ENCODE measurements at places on chromosomes 7 and 10.

DNA sequence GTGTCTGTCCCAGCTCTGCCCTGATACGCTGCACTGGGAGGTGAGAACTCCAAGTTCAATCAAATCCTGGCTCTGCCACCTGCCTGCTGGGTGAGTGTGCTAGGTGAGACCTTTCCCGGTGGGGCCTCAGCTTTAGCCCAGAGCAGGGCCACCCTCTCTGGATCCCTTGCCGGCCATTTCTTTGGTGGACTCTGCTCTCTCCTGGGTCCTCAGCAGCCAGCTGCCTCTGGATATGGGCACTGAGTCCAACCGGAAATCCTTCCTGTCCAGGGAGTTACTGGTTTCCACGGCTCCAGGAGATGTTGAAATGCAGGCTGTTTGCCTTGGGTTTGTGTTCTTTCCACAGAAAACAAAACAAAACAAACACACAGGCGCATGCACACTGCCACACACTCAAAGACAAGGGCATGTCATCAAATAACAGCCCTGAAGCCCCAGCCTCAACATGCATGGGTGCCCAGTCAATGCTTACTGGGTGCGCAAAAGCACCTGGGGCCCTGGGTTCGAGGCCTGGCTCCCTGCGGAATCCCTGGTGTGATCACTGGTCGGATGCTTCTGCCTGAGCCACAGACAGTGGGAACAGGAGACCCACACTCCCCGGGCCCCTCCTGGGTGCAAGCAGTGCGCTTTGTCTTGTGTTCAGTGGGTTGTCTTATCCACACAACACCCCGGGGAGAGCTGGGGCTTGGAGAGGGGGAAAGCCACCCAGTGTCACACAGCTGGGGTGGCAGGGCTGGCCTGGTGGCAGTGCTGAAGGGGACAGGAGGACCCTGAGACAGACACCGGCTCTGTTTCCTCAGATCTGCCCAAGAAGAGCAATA is 33.1 kb downstream of the PPIF start:
- DNase-seq, result no peak

GRCh38 chr7:22452142-22452959 is 47.6 kb downstream of the STEAP1B start:
- DNase-seq, result no peak

GRCh38 chr7:135270577-135271254 is 37.1 kb downstream of the STRA8 start:
- no peak for DNase-seq

- DNase-seq, result no peak
Measured at GRCh38 chr10:13048762-13049161, 47.2 kb upstream of the CCDC3 start.

DNA sequence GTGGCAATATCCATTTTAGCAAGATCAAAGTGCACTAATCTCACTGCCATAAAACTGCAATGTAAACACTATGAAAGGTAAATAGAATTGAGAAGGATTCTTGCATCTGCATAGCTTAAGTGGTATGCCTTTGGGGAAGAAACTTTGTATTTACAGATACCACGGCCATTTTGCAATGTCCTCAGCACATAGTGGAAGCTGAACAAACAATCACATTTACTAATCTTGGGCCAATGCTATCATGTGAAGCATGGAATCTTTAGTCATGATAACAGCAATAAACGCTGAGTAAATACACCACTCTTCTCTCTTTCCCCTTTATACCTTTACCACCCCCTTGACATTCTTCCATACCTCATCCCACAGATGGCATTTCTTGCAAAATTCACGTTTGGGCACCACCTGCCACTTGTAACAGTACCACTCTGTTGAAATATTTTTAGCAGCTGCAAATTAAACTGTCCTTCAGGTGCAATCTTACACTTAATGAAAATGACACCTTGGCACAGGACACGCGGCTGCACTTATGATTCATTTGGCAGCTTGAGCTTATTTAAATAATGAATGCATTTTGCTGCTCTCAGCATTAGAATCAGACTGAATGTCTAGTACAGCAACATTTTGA is 171.8 kb downstream of the SEMA3A start:
- DNase-seq, result no peak

GRCh38 chr10:128463991-128464760 is 338.0 kb upstream of the MKI67 start:
- DNase-seq, result no peak

GRCh38 chr7:157044147-157044687 is 33.8 kb upstream of the MNX1 start:
- no peak for DNase-seq

- DNase-seq, result no peak
Measured at GRCh38 chr10:121526801-121527221, 71.4 kb downstream of the FGFR2 start.

- no peak for DNase-seq
Measured at GRCh38 chr10:16968416-16969041, 151.3 kb upstream of the RSU1 start.

DNA sequence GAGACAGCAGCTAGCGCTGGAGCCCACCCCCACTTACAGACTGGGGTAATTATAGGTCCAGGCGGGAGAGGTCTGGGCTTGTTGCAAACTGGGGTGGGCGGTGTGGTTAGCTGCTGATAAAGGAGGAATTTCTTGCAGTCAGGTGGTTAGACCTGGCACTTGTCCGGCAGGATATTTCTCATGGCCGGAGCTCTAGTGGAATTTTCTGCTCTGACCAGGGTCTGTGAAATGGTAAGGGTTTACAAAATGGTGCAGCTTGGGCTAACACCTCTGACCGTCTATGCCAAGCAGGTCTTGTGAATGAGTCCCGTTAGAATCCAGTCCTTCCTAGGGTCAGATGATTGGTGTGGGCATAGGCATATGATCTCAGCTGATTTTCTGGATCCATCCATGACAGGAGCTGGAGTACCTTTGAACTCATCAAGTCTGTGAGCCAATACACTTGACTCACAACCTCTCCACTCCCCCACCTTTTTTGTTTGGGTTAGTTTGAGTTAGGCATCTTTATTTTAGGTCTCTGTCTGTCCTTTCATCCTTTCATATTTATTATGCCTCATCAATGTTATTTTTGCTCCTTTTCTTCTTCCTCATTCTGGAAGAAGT is 213.4 kb downstream of the SUGCT start:
- DNase-seq, result no peak
